ENCODE measurements at places on chromosomes 2 and 18. TPM values are rescaled to one million over a fixed set of nuclear protein-coding genes. Genes with fewer than 3 reads are reported as not detected.

GRCh38 chr18:57803103-57803969, at the start of gene ATP8B1:
Gene ATP8B1 (minus strand): TSS chr18:57803315. CDS start chr18:57731807, 71,508 bp downstream.
- no peak for DNase-seq

DNA sequence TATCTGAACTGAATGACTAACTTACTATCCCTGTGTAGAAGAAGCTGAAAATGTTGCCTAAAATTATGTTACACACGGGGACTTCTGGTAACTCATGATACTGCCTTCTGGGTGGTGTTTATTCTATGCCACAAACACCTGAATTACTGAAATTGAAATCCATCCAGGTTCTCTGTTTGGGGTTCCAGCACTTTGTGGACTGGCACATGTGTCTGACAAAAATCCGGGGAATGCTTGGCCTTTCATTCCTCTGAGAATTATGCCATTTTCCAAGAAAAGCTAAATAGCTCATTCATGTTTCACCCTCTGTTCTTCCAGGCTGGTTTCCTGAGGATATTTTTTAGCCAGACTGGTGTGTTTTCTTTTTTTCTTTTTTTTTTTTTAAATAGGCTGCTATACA, 59.5 kb upstream of the POU3F3 start:
- DNase-seq = no peak

- no peak for DNase-seq
These were observed 622.3 kb upstream of the ACVR2A start for GRCh38 chr2:147222506-147222905.

GRCh38 chr2:112087346-112088020, 32.4 kb downstream of the TMEM87B start:
- no peak for DNase-seq

DNA sequence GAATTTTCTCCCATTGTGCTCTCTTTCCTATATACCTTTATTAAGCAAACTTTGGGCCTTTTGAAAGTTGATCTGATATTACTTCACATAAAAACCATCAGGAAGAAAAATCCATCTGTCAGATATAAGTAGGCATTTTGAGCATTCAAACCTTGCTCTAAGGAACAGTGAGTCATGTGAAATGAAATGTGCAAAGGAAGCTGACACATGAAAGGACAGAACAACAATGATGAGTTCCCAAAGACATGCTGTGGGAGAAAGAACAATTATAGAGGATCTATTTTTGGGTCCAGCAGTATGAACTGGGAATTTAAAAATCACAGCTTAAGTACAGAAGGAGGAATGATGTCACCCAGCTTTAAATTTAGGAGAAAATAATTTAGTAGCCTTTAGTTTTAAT, 18.1 kb downstream of the CALCRL start:
- DNase-seq = no peak

PROM2 gene
- 0.59 TPM for total RNA-seq

GRCh38 chr2:158518084-158518483, 61.3 kb downstream of the PKP4 start:
- no peak for DNase-seq

ANKRD36B gene
- total RNA-seq = 46.0 TPM

DNA sequence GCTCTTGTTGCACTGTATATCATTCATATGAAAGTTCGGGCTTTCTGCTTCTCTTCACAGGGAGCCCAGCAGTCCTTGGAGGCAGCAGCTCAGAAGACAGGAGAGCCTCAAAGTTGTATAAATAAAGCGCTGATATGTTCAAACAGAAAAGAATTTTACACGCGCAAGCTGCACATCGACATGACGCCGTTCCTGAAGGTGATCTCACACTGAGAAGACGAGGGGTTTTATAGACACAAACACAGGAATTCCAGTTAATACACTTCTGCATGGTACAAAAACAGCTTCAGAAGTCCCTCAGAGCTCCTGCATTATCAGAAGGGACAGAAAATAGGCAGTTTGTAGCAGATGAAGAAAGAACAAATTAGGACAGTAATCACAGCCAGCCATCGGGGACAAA, 81.6 kb downstream of the KIAA2012 start:
- DNase-seq = no peak

DNA sequence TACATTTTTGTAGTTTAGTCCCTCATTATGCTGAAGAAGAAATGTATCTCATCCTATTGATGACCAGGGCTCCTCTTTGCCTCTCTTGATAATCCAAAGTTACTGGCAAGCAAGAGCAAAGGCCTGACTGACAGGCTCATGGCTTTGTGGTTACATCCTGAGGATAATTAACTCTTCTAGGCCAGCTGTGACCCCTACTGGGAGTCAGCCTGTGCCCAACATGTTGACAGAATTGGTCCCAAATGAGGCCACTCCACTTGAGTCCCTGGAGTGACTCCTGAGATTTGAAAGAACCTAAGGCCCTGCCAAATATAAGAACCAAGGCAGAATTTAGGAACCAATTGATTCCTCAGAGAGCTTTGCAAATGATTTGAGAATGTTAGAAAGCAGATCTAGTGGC, 973.8 kb upstream of the CELF4 start:
- DNase-seq = no peak

GRCh38 chr2:195330513-195330956, 326.5 kb upstream of the SLC39A10 start:
- DNase-seq = no peak

MAB21L4 gene
- not detected for total RNA-seq

DNA sequence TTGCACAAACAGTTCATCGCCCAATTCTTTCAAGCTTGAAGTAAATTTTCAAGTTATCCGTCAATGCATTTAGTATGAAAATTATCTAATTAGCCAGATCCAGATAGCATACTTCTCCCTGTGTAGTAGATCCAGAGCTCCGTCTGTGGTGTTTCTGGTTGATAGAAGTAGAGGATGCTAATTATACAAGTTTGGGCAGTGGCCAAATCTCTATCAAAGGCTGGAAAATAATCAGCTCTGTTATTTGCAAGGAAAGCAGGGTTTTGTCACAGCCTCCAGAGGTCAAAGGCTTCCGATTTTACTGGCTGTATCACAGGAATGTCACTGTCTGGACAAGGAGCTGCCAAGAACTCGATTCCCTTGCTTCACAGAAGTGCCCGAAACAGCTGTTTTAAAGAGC, 28.6 kb downstream of the LRRC30 start:
- DNase-seq = no peak

- DNase-seq = no peak
These were observed 26.7 kb downstream of the ATOH8 start for GRCh38 chr2:85780316-85781012.

SLC4A5 gene
- total RNA-seq = 1.2 TPM

DNA sequence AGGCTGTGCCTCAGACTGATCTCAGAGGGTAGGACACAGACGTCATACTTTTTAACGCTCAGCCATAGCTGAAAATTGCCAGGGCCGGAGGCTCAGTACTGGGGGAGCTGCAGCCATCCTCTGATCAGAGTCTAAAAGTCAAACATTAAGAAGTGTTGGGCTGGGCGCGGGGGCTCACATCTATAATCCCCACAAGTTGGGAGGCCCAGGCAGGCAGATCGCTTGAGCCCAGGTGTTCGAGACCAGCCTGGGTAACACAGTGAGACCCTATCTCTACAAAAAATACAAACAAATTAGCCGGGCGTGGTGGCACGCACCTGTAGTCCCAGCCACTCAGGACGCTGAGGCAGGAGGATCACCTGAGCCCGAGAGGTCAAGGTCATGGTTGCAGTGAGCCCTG, 48.8 kb downstream of the FAM178B start:
- no peak for DNase-seq

DNA sequence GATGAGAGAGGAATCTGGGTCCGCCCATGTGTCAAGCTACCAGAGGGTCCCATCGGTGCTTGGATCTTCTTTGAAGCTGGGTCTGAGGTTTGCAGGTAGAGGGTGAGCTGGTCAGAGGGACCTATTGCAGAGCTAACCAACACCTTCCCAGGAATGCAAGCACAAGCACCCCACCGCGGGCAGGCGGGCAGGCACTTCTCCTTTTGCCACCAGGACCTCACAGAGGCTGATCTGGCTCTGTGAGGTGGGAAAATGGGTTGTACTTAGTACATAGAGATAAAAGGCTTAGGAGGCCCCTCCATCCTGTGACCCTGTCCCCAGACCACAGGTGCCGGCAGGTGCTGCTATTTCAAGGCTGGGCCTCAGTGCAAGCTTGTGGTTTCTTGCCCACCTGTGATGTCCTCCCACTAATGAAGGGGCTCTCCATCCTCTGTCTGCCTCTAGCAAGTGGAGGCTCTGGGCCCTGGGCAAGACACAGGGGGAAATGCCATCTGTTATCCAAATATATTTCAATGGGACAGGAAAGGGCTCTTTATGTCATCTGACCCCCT, 31.4 kb upstream of the IL37 start:
- DNase-seq = no peak

DNA sequence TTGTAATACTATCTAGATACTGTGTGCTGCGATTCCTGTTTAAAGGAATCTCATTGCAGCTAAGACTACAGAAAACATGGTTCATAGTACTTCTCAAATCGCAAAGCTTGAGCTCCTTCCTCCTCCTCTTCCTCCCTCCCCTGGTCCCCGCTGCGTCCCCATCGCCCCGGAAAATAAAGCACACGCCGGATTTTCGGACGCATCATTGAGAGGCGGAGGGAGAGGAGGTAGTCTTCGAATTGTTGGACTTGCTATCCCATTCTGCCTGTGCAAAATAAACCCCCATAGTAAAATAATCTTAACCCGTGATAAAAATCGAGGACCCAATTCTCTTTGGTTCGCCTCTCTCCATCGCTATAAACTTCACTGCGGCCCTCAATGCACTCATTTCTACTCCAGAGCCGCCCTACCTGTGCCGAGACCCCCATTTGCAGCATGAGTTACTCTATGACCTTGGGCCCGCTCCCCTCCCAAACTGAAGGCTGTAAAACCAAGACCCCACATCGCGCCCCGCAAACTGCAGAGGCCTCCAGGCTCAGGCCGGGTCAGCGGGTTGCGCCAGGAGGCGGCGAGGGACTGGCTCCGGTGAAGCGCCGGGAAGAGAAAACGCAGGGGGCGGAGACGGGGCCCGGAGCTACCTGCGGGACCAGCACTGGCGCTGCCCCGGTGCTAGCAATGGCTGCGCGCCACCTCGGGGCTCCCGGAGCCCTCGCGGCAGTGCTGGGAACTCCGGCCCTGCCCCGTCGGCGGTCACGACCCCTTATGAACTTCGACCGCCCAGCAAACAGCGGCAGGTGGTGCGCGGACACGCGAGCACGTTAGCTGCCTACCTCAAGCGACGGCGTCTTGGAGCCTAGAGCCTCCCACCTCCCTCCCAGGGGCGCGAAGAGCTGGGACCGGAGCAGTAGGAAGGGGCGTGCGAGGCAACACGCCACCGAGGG, 649 bp downstream of the ESCO1 start:
- no peak for DNase-seq

GRCh38 chr2:101474731-101475384, at the start of gene RFX8:
Gene RFX8 (minus strand): TSS chr2:101475112. CDS start chr2:101466848, 8,264 bp downstream.
- peak; percentile 70 for DNase-seq

KCMF1 gene
- 82.6 TPM for total RNA-seq

DNA sequence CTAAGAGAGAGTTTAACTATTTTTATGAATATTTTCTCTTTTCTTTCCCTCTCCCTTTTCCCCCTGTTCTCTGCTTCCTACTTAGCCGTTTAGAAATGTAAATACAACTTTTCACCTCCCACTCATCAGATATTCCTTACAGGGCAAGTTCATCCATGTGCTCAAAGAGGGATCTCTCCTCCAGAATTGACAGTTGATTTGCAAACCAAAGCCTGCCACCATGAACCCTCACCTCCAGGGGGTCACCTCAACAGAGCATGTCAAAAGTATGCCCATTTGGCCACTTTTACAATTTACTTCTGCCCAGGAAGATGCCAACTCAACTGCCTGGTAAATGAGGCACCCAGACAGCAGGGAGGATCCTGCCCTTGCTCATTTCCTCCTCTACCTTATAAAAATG, 149.2 kb upstream of the GYPC start:
- no peak for DNase-seq

GRCh38 chr2:61715506-61715905, 138.4 kb downstream of the FAM161A start:
- no peak for DNase-seq

RETSAT gene
- total RNA-seq = 29.6 TPM

DNA sequence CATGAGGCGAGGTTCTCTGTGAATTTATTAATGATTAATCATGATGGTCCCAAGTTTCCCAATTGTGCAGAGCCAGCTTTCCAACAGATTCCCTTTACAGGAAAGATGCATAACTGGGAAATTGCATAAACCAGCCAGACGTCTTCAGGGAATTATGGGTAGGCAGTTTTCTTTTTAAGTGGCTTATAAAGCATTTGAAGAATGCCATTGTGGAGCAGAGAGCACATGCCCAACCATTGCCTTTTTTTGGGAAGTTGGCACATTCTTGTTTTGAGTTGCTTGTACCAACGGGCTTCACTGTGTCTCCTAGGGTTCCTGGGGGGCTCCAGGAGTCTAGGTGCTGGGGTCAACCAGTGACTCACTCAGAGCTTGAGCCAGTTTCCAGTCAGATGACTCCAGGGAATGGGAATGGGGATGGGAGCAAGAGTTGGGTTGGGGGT, 231.7 kb upstream of the FOSL2 start:
- DNase-seq = no peak

ITGB6 gene
- not detected for total RNA-seq

- no peak for DNase-seq
These were observed 232.9 kb downstream of the GULP1 start for GRCh38 chr2:188524519-188525113.

IL36A gene
- total RNA-seq = 0.34 TPM

NAT8 gene
- not detected for total RNA-seq

DNA sequence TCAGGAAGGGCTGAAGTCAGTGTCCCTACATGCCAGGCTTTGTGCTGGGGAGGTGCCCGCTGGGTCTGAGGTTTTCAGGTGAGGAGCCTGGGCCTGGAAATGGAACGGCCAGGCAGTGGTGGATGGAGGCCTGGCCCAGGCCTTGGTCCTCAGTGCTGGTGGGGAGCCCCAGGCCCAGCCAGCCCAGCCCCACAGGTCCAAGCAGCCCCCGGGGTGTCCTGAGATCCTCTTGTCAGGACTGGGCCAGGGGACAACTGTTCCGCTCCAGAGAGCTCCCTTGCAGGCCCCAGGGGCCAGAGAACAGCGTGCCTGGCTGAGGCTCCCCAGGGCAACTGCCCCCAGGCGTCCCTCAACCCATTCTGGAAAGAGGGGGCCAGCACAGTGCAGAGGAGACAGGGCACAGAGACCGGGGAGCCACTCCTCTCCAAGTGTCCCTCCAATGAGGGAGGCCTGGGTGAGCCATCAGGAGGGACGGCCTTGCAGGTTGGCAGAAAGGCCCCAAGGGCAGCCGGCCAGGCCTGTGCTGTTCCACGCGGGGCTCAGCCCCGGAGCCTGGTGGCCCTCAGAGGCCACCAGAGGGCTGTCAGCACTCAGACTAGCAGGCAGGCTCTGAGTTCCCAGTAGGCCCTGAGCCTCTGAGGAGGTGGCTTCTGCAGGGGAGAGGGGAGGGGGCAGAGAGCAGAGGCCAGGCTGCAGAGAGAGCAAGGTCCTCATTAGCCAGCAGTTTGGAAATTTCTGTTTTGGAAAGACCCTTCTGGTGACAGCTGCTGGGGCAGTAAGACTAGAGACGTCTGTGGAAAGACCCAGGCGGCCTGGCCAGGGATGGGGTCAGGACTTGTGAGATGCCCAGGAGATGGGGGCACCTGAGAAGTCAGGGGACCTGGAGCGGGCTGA, 29.4 kb upstream of the SNED1 start:
- no peak for DNase-seq

PCGF1 gene
- total RNA-seq = 36.5 TPM

ANKRD30B gene
- total RNA-seq = not detected

KCNK3 gene
- not detected for total RNA-seq

GRCh38 chr2:174902506-174903263, 102.5 kb downstream of the CHN1 start:
- DNase-seq = no peak

IL1R1 gene
- 0.52 TPM for total RNA-seq

GRCh38 chr2:150557020-150557600, 69.6 kb upstream of the RND3 start:
- no peak for DNase-seq

- DNase-seq = no peak
These were observed 9.9 kb upstream of the INO80C start for GRCh38 chr18:35507623-35508022.

All from activated T-helper 2 cell treated with anti-CD3 and anti-CD28 coated beads, Interferon-gamma antibody, Interleukin-2, Interleukin-4, amounts not matched to agents 10 μg/mL and 5 μg/mL and 100 μg/mL, durations not matched to agents 14 hours and 24 hours and 36 hours (primary cell).